A375 (cell line): ENCODE measurements at places on chromosomes 7 and 10. TPM values are rescaled to one million over a fixed set of nuclear protein-coding genes. Genes with fewer than 3 reads are reported as not detected.

NACAD gene
- 0.41 and 0.45 TPM in 2 replicates for total RNA-seq

MAT1A gene
- 0.08 and 0.19 TPM in 2 replicates for total RNA-seq

CCDC71L gene
- total RNA-seq = 29.5 and 35.3 TPM in 2 replicates

CPXM2 gene
- total RNA-seq = not detected in 2 replicates

FGFR2 gene
- total RNA-seq = 0.53 and 0.64 TPM in 2 replicates

HYAL4 gene
- 0.05 and 0.23 TPM in 2 replicates for total RNA-seq

SORCS1 gene
- total RNA-seq = 6.6 and 9.8 TPM in 2 replicates

CYP2C9 gene
- total RNA-seq = not detected in 2 replicates

NT5C2 gene
- 26.5 and 27.9 TPM in 2 replicates for total RNA-seq
